Ecto neural progenitor cell (in vitro differentiated cells): ENCODE measurements at places on chromosomes 16 and 17.
A peak's percentile ranks its signal among the peaks of the same experiment; 100 is the strongest.

DNA sequence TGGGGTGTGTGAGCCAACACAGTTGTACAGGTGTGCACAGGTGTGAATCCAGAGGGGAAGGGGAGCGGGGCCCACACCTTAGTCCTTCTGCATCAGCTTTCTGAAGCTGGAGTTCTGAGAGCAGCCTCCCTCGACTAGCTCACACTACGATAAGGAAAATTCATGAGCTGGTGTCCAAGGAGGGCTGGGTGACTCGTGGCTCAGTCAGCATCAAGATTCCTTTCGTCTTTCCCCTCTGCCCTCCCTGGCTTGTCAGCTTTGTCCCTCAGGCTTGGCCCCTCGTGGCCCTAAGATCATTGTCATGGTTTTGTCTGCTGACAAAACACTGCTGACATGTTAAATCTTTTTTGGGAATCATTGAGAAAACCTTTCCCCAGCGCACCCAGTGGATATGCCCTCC is 47.5 kb downstream of the OR1D5 start:
- no peak for DNase-seq

- DNase-seq = no peak
Measured at GRCh38 chr16:29702269-29702668, 23.3 kb downstream of the QPRT start.

DNA sequence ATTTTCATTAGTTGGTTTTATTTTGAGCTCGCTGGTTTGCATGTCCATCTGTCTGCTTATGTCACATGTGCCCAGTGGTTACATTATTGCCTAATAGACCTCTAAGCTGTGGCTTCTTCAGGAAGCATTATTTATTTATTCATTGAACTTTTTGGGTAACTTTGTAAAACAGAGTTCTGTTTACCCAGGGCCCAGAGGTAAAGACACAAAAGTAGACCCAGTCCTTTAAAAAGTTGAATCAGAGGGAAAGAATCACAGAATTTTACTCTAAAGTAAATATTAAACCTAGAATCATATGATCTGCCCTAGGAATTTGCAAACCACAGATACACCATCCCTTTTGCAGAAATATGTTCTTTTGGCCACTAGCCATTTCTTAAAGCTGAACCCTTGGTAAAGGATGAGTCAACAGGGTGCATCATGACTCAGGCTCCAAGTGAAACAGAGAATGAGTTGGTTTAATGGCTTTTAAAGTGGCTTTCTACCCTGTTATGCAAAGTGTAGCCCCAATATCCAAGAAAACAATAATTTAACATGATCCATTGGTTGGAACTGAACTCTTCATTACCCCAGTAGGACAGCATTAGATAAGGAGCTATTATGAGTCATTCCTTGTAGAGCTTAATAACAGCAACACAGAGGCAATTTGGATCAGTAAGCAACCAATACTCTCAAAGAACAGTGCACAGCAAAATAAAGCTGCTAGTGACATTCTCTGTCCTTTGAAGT is 236.3 kb downstream of the KCNJ2 start:
- DNase-seq = no peak

DNA sequence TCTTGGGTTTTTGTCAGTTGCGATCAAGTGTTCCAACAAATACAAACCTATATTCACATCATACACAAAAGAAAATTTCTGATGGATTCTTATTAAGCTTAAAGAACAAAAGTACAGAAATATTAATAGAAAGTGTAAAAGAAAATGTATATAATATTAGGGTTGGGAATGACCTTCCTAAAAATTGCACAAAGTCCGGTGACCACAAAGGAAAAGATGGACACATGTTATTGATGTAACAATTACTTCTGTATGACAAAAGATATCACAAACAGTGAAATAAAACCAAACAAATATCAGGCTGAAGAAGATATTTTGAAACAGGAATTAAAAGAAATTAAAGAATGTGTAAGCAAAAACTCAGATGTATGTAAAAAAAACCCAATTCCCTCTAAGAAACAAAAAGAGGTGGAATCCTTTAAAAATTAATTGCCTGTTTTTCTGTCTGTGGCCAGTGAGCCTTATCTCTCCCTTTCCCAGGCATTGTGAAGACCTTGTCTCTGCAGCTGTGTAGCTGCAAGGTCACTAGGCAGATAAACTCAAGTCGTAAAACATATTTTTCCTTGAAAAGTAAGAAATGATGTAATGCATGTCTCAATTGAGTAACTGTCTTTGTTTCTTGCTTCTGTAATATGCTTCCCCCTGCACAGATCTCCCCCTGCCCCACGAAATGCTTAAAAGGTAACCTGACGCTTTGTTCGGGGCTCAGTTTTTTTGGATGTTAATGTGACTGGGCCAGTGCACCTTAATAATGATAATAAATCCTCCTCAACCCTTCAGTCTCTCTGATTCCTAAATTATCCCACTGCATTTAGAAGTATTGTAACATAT is 2.8 kb downstream of the ST6GALNAC1 start:
- no peak for DNase-seq

DNA sequence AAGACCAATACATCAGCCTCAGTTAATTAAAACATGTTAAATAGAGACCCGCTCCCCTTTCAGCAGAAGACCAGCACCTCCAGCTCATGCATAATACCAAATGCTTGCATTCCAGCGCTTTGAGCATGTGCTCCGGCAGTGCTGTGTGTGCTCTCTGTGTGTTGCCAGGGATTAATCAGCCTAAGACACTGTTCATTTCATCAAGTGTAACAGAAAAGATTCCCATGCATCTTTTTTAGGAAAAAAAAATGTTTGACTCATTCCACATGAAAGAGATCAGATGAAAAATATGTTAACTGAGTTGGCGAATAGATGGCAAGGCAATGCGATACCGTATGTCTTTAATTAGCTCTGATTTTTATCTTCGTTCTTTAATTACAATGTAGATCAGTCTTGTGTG is 187.6 kb downstream of the RPTOR start:
- DNase-seq = no peak

- peak; percentile 49 for DNase-seq
Measured at GRCh38 chr17:49554694-49555494, 20.8 kb upstream of the NXPH3 start.

DNA sequence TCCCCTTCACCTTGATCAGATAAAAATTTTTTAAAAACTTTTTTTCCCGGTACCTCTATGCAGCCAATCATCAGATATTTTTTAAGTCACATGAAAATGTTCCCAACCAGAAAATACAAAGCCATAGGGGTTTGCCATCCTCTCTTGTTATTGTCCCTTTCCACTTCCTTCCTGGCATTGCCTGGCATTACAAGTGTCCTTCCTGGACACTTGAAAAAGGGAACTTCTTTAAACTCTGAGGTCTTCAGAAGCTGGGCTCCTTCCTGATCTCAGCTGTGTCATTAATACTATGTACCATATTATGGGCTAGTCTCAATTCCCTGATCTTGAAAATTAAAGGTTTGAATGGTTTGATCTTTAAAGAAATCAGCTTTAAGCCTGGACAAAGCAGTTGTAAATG is 64.9 kb downstream of the TEX14 start:
- DNase-seq = no peak

DNA sequence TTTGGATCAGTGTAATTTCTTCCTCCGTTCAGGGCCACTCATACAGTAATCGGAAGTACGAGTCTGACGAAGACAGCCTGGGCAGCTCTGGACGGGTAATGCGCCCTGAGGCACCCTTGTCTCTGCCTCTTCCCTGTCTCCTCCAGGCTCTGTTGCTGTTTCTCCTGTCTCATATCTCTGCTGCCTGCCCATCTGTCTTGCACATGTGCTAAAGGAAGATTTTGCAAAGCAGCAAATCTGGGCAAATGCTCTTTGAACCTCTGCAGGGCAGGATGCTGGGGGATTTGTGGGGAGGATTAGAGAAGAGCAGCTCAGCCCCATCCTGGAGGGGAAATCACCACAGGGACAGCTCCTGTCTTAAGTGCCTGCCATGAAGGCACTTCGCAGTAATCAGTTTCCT is 32.4 kb upstream of the POLR3E start:
- no peak for DNase-seq

GRCh38 chr17:33804401-33804800 is 450.7 kb upstream of the CCL2 start:
- DNase-seq = no peak

DNA sequence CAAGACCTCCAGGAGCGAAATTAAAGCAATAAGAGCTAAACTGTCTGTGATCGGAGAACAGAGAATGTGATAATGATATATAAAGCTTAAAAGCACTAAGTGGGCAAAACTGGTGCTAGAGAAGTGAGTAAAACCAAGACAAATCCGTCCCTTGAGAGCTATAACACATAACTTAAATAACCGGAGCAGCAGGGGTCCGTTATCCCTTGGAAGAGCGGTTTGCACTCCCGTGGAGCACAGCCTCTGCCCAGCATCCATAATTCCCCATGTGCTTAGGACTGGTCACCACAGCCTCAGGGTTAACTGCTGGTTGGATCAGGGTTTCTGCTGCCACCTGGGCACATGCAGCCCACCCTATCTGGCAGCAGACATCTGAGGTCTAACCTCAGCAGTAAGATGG is 489.0 kb downstream of the NPIPA7 start:
- DNase-seq = no peak
